ENCODE measurements at places on chromosomes 6 and 20. TPM values are rescaled to one million over a fixed set of nuclear protein-coding genes. Genes with fewer than 3 reads are reported as not detected.
A peak's percentile ranks its signal among the peaks of the same experiment; 100 is the strongest.

ENPP4 gene
- total RNA-seq = 8.2 TPM

TPD52L1 gene
- total RNA-seq = 14.8 TPM

DNA sequence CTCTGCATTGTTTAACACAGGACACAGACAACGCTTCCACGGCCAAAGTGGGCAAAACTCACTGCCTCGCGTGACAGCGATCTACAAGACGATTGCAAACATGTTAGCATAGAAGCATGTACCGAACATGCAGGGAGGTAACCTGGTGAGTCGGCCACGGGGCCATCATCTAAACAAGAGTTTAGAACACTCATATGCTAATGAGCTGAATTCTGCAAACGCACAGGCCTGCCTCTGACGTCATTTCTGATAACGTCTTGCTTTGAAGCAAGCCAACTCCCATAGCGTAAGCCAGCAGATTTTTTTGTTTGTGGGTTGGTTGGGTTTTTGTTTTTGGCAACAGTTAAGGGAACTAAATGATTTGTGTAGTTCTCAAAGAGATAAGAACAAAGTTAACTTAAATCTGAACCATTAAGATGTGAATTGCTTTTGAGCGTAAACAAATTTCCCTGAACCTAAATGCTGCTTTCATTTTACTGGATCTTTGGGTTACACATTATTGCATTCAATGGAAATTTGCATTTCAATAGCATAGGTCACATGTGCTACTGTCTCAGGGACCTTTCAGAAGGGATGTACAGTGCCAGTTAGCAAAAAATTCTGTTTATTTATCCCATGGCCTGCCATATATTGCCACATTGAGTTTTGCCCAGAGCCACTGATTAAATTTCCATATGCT, 184.5 kb upstream of the PDE10A start:
- DNase-seq = peak; percentile 60

GRCh38 chr6:117861545-117861944, 45.5 kb upstream of the SLC35F1 start:
- DNase-seq = no peak

Measured in stomach (tissue), 19 donors.